ENCODE measurements at places on chromosomes 4 and X.

DNA sequence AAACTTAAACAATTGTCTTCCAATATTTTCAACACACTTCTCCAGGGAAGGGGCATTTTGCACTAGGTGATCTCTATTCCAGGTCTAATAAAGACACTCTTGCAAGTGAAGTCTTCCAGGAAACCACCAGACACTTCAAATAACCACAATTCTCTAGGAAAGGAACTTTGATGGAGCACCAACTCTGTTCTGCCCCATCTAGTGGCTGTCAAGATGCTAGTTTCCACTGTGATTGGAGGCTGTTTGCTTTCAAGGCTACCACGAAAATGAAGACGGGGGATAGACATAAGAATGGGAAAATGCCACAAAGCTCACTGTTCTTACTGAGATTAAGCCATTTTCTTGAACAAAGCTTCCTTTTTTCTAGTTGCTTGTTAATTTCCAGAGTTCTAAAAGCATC, 100.6 kb upstream of the F9 start:
- no peak for DNase-seq

GRCh38 chrX:150762258-150763165, 69.3 kb downstream of the MTMR1 start:
- DNase-seq, result no peak

DNA sequence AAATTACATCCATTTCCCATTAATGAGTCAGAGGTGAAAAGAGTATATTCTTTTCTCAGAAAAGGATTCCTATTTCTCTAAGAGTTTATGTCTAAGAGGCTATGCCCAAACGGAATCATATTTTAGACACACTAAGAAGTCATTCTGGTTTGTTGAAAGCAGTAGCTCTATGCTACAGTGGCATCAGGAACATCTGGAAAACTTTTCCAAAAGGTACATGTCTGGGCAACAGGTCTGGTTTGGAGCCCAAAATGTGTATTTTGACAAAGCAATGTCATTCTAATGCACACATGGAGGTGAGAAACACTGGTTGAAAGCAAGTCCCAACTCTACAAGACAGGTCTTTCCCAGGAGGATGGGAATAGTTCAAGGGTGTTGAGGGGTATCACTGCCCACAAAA, 56.1 kb downstream of the APBB2 start:
- no peak for DNase-seq

DNA sequence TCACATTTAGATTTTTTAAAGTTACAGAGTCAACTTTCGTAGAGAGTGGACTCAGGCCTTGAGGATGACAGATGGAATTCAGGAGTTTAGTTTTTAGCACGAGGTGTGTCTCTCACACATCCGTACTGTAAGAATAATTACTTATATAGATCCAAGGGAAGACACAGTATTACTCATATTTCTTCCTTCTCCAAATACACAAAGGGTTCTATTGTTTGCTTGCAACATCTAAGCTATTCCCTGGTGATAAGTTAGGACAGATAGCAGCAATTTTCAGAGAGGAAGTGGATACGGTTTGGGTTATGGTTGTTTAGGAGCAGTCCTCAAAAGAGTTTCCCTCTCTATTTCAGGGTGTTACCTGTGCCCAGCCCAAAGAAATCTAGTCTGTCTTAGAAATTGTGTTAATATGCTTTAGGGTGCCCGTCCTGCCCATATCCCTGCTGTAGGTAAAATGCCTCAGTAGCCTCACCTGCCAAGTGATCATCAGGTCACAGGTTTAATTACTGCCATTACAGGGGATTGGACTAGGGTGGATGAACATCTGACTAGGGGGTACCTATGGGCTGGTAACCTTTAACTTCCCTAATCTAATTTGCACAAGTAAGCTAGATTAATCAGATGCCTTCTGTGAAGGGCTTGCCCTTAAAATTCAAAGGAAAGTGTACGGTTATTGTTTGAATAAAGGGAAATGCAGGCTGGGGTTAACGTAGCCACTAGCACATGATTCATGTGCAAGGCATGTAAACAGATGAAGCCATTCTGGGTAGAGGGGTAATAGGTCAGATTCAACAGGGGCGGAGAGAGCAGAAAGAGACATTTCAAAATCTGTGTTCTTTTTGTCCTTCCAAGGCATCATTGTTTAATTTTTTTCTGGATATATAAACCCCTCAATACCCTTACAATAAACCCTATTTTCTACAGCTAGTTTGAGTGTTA, 8.7 kb upstream of the PPP3CA start:
- no peak for DNase-seq

- no peak for DNase-seq
Observed at GRCh38 chrX:74656079-74656745, 41.8 kb upstream of the RLIM start.

- DNase-seq, result no peak
Observed at GRCh38 chrX:132365490-132365889, 123.3 kb downstream of the MBNL3 start.

DNA sequence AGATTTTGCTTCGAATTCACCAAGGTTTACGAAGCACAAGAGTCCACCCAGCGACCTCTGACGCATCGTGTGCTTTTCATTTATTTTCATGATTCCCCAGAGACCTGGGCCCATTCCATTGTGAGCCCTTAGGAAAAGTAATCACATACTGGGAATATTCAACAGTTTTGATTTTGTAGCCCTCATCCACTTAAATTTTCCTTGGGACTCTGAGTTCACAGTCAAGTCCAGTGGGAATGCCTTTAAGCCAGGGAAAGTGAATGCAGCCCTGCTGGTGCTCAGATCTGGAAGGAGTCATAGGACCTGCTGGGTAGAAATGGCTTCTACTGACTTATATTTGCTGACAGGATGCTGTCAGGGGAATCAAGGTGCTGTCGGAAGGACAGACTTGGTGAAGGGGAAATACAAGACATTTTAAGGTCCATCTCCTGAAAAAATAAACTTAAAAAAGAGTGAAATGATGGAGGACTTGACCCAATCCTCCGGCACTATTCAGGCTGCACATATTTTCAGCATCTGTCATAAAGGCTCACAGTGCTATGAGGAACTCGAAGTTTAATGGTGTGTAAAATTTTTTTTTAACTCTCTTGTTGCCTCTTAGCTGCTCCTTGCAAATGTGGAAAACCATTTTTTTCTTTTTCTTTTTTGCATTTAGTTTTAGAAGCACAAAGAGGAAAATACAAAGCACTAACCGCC, 204.9 kb downstream of the MID1 start:
- no peak for DNase-seq

DNA sequence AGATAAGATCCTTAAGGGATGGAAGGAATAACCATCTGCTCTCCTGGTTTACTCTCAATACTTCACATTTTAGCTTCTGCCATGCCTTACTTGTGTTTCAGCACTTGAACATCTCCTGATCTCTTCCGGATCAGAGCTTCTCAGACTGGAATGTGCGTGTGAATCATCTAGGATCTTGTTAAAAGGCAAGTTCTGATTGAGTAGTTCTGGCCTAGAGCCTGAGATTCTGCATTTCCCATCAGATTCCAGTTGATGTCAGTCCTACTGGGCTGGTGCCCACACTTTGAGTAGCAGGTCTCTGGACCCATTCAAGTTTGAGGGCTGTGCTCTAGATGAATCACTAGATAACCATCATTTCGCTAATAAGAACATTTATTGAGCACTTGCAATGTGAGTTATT, 20.0 kb downstream of the NDP start:
- DNase-seq, result no peak

GRCh38 chrX:68396953-68397352, 36.3 kb downstream of the OPHN1 start:
- no peak for DNase-seq

- DNase-seq, result no peak
Observed at GRCh38 chrX:17475449-17476217, 100.6 kb downstream of the NHS start.

GRCh38 chr4:101651778-101652177, 138.8 kb upstream of the BANK1 start:
- DNase-seq, result no peak

DNA sequence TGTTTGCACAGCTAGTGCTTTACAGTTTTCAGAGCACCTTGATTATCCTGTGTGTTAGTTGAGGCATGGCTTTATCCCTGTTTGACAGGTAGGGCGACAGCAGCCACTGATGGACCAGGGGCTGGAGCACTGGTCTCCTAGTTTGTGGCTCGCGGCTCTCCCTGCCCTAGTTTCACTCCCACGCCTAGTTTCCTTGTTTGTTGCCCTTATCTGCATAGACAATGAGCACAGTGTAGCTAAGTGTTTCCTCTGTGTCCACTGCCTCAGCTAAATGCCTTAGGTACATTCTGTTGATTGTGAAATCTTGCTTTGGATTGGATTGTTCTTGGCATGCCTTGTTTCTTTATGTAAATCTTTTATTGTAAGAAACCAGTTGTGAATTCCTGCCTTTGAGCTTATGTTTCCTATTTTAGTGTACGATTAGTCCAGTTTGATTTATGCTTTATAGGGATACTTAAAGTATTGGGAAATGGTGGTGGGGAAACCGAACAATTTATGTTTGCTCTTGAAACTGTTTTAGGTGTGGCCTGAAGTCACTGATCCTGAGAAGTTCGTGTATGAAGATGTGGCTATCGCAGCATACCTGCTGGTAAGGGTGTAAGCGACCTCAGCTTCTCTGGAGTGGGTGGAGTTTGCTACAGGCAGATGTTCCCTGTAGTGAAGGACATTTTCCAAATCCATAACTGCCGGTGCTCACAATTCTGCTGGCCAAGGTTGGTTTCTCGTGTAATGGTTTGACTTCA, 11.0 kb downstream of the TRMT44 start:
- DNase-seq, result no peak

DNA sequence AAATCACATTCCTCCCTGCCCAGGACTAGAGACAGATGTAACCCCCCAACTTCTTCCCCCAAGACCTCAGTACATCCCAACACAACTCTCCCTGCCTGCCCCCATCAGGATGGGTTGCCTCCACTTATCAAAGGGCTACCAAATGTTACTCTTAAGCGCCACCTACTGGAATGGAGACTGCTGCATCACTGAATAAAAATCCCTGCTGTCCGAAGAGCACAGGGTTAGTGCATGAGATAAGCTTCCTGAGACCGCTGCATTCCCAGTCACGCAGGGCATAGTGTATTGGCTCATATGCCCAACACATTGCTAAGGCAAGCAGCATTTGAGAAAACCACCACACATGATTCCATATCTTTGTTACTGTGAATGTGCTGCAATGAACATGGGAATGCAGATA, 544.5 kb downstream of the PPP4R3C start:
- no peak for DNase-seq

Data from activated T-cell treated with anti-CD3 and anti-CD28 coated beads for 48 hours (primary cell).